NCI-H774 (cell line): ENCODE measurements at places on chromosomes 6 and 20.

DNA sequence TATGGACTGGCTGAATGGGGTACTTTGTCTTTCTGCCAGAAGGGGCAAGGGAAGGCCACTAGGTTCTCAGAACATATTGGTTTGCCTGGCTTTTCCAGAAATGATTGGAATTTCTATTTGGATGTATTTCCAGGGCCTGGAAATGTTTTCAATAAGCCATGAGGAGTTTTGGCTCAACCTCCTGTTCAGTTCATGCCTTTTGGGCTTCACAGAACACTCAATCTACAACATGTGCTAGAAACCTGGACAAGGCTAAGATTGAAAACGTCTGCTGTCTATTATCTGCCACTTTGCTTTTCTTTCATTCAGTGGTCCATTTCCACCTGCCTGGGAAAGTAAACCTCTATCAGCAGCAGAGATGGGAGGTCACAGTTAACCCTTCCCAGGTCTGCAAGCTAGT, 793.4 kb downstream of the TENT5A start:
- DNase-seq, result no peak

GRCh38 chr6:137522198-137522798, 28.1 kb upstream of the OLIG3 start:
- no peak for DNase-seq

DNA sequence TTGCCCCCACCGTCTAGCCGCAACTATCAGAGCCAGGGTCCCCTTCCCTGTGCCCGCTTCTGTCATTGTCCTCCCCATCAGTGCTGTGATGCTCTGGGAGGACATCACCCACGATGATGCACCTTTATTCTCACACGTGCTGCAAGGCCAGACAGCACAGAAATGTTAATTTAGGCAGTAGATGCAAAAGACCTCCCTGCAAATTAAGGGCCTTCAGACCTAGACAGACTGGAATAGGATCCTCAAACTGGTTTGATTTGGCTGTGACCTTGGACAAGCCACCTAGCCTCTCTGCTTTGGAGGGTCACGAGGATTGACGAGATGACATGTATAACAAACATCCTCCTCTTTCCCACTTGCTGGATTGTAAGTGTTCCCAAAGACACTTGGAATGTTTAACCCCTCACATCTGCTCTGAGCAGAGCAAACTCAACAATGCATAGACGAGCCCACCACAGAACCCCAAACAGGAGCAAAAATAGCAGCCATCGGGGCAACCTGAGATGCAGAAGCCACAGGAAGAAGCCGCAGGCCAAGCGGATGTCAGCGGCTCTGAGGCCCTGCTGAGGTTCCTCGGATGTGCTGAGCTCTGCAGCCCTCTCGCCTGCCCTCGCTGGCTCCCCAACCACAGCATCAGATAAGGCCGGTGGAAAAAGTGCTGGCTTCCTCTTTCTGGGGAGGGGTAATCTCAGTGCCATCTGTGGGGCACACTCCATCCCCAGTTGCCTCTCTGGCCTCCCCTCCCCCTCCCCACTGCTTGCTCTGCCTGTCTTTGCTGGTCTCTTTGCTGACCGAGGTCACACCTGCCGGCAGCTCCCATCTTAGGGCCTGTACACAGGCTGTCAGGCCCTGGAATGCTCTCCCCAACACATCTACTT, 35.3 kb downstream of the TOX2 start:
- no peak for DNase-seq

- DNase-seq, result no peak
Measured at GRCh38 chr20:59725476-59726280, 121.3 kb downstream of the PHACTR3 start.

GRCh38 chr6:16135066-16135465, 6.2 kb downstream of the MYLIP start:
- DNase-seq, result no peak

DNA sequence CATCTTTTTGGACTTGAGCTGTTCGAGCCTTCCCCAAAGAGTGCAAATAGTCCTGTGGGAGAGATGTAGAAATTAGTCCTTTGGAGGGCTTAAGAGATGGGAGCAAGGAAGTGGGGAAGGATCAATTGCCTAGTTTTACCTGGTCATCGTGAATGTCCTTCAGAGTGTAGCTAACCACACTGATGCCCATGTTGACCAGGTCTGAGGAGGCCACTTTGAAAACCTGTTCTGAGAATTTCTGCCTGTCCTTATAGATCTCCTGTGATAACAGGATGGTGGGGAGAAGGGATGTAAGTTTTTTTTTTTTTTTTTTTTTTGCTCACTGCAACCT, 2.0 kb downstream of the FLOT1 start:
- DNase-seq, result no peak

DNA sequence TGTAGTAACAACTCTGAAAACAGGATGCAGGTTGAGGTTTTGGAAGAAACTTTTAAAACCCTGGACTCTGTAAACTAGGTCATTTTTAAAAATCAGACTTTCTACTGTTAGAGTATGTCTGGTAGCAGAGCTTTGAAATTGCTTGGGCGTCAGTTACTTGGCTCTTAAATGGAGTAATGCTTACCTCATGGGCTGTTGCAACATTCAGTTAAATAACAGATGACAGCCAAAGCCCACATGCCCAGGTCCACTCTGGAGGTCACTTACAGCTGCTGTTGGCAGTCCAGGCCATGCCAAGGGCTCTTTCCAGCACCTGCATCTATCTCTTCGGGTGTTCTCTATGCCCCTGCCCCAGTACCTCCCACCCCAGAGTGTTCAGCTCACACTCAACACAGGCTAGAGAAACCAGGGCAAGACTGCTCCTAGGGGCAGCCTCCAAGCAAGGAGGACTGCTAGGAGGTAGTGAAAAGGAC, 96.4 kb downstream of the BANF2 start:
- no peak for DNase-seq

DNA sequence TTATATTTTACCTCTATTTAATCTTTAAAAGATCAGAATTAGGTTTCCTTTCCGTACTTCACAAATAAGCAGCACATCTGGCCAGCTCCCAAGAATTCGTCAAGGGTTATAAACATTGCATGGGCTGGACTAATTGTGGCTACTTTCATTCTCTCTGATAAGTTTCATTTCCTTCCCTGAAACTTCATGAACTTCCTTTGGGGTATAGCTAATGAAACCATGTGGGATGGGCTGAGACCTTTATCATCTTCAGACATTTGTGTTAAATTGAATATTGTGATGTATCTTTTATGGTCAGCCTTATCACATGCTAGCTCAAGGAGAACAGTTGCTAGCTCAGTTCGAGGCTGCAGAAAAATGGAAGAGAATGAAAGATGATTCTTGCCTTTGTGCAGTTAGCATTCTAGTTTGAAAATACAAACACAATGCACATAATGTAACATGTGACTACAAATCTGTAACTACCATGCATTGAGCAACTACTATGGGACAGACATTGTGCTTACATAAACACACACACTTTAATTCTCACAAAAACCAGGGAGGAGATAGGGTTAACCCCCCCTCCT, 1.7 kb upstream of the GMPR start:
- no peak for DNase-seq

- DNase-seq, result no peak
Measured at GRCh38 chr20:57504411-57504810, 20.5 kb downstream of the CTCFL start.

DNA sequence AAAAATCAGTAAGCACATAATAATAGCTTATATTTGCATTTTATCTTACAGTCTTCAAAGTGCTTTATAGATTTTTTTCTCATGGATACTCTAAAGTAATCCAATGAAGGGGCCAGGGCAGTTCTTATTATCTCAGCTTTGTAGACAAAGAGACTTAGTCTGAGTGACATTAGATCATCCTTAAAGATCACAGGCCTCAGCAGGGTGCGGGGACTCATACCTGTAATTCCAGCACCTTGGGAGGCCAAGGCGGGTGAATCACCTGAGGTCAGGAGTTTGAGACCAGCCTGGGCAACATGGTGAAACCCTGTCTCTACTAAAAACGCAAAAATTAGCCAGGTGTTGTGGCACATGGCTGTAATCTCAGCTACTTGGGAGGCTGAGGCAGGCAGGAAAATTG, 14.5 kb downstream of the FERMT1 start:
- no peak for DNase-seq

GRCh38 chr20:642398-643174, 10.4 kb downstream of the SRXN1 start:
- DNase-seq, result no peak

GRCh38 chr6:138885156-138885819, 89.4 kb downstream of the ECT2L start:
- no peak for DNase-seq

DNA sequence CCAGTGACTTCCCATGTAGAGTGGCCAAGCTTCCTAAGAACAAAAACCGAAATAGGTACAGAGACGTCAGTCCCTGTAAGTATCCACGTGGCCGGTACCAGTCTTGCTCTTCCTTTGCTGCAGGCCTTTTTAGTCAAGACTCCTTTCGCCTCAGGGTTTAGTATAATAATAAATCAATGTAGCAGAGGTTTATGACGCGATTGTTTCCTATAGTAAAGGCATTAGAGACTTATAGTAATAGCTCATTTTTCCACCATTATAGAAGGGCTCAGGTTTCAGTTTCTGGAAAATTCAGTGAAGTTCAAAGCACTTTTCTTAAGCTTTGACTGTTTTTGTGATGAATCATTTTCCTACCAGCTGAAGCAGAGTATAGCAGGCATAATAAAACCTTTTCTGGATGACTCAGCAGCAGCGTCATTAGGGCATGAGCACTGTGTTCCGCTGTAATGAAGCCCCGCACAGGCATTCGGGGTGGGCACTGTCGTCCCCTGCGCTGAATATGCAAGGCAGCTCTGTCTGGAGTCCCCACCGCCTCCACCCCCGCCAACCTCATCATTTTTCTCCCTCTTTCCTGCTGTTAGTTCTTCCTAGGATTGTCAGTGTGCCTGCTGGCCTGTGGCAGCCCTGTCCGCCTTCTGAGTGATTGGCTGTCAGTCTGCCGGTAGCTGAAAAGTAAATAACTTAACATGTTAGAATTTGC, 51.3 kb downstream of the PTPN1 start:
- DNase-seq, result no peak

DNA sequence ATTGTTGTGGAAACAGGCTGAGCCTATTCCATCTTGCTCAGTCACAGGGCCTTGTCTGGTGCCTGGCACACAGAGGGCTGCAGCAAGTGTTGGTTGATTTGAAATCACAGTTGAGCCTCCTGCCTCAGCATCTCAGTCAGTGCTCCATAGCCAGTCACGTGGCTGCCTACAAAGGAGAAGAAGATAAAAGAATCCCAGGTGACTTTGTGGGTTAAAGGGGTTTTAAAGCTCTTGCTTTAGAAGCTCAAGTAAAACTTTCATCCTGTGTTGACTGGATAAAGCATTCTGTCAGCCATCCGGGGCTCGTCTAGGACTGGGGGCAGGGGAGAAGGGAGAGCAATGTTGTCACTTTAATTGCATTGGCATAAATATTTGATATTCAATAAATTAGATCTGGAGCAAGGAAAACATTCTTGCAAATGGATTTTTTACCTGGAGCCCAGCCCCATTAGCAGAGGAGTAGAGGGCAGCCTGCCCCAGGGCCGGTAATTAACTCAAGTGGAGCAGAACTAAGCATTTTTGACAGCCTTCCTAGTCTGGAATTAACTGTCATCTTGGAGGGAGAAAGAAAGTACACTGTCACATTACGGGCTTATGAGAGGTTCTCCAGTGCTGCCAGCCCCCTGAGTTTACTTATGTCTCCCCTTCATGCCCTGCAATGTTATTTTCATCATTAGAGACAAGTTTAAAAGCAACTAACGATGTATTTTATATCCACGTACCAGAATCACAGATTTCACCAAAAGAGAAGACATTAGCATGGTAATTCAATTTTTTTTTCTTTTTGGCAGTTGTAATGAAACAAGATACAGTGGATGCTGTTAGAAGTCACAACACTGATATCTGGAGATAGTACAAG, 71.7 kb upstream of the GTSF1L start:
- DNase-seq, result no peak

- no peak for DNase-seq
Measured at GRCh38 chr6:16912756-16913155, 151.5 kb upstream of the ATXN1 start.

GRCh38 chr6:165910184-165910966, 247.3 kb upstream of the PDE10A start:
- no peak for DNase-seq

- DNase-seq, result no peak
Measured at GRCh38 chr6:21591446-21591845, 2.1 kb upstream of the SOX4 start.

DNA sequence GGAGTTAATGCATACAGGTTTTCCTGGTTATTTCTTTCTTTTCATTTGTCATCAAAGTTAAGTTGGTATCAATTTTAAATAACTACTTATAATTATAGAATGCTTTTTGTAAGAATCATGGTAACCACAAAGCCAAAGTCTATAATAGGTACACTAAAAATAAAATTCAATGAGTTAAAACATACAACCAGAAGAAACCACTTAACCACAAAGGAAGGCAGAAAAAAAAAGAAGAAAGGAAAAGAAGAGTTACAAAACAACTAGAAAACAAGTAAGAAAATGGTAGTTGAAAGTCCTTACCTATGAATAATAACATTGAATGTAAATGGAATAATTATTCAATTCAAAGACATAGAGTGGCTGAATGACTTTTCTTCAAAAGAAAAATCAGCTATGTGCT, 45.6 kb downstream of the THBS2 start:
- no peak for DNase-seq
